T-helper 22 cell (primary cell): ENCODE measurements at places on chromosomes 7 and 10.

- no peak for DNase-seq
Observed at GRCh38 chr10:72277340-72277995, 3.7 kb downstream of the DDIT4 start.

DNA sequence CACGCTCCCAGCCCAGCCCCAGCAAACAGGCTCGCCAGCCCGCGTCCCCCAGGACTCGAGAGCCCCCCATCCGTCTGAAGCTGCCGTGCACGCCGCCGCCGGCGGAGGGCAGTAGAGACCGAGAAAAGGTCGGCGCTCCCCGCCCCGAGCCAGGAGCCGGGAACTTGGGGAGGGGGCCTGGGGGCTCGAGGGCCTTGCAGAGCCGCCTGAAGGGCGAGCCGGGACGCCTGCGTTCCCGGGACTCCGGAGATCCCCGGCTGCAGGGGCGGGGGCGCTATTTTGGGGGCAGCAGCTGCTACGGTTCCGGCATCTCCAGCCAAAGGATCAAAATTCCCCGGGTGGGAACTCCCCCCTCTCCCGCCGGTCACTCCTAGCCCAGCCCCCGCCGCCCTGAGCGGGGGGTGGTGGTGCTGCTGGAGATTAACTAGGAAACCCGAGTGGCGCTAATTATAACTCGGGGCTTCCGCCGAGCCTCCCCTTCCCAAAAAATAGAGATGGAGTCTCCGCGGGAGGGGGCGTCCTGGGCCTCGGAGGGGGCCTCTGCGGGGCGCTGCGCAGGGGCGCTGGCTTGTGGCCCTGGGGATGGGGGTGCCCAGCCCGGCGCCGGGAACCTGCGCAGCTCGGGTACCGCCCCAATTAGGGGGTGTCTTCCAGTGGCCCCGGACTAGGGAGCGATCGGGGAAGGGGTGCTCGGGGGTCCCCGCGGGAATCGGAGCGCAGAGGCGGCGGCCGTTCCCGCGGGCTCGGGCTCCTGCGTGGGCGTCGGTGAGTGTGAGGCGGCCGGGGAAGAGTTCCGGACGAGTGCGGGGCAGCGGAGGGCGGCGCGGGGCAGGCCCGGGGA, 608 bp downstream of the ACHE start:
- DNase-seq: peak; percentile 17

- DNase-seq: no peak
Observed at GRCh38 chr7:155204744-155205367, 92.8 kb upstream of the INSIG1 start.

DNA sequence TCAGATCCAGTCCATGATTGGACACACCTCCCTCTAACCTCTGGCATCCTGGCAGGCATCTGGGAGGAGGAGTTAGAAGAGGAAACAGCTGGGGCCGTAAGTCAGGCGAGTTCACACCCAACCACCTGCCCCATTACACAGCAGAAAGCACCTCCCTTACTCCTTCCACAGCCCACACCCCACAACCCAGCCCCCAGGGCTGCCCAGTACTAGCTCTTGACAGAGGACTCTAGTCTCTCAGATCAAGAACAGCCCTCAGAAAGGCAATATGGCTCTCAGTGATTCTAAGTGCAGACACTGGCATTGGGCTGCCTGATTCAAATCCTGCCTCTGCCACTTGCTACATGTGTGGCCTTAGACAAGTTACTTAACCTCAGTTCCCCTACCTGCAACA, 34.1 kb downstream of the KCNMA1 start:
- no peak for DNase-seq

DNA sequence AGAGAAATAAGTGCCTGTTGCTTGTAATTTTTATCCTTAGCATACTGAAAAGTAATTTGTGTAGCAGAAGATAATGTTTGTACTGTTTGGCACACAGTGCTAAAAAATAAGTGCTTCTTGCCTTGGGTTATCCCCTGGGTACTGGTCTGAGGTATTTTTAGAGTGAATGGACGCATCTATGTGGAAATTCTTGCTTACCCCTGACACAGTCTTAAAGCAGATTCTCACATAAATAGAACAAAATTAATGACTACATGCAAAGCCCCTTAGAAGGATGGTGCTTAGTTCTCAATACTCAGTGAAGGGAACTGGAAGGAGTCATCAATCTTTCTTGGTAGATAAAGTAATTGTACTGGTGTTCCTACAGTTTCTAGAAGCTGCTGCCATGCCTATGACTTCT, 548.6 kb downstream of the ARL4A start:
- DNase-seq: no peak

- no peak for DNase-seq
Observed at GRCh38 chr10:21479570-21480315, 45.7 kb downstream of the SKIDA1 start.
